CD4-positive, alpha-beta T cell treated with Interleukin-15 for 4 hours (primary cell): ENCODE measurements at places on chromosomes 4 and X.

GRCh38 chr4:139319571-139319970 is 17.3 kb upstream of the NDUFC1 start:
- DNase-seq, result no peak

GRCh38 chrX:16664074-16664473 is 14.1 kb downstream of the S100G start:
- DNase-seq, result no peak

- DNase-seq, result no peak
Observed at GRCh38 chrX:38820751-38821150, 19.5 kb downstream of the MID1IP1 start.

GRCh38 chrX:30887288-30887687 is 1.8 kb downstream of the TAB3 start:
- no peak for DNase-seq

- DNase-seq, result no peak
Observed at GRCh38 chr4:81828991-81829390, 357.3 kb upstream of the RASGEF1B start.

- no peak for DNase-seq
Observed at GRCh38 chrX:155998116-155998515, 620 bp downstream of the IL9R start.

GRCh38 chr4:67250131-67250896 is 295.0 kb downstream of the CENPC start:
- no peak for DNase-seq

DNA sequence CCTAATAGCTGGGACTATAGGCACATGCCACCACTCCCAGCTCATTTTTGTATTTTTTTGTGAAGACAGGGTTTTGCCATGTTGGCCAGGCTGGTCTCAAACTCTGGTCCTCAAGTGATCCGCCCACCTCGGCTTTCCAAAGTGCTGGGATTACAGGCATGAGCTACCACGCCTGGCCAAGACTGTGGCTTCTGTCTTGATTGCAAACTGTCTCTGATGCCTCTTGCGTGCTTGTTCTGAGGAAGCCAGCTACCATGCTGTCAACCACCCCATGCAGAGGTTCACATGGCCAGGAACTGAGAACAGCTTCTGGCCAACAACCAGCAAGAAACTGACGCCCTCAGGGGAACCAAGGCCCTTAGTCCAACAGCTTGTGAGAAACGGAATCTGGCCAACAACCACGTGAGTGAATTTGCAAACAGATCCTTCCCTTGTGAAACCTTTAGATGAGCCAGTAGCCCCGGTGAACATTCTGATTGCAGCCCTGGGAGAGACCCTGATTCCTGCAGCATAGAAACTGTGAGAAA is 71.2 kb downstream of the SUPT20HL2 start:
- no peak for DNase-seq

DNA sequence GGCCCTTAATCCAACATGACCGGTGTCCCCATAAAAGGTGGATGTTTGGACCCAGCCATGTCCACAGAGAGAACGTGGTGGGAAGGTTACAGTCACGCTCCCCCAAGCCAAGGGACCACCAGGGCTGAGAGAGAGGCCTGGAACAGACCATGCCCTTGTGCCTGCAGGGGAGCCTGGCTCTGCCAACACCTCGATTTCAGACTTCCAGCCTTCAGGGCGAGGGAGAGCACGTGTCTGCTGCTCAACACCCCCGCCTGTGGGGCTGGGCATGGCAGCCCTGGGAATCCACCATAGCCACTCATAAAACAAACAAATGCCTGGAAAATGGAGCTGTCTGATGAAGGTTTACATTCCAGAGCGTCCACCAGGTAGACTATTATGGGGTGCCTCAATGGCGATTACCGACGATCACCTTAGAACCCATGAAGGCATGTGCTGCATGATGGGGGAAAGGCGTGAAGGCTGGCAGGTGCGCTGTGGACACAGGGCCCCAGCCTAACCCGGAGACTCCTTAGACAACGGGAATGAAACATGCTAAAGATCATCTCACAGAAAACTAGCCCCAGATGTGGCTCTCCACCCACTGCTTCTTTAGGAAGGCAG is 42.3 kb upstream of the HMX1 start:
- DNase-seq, result no peak

DNA sequence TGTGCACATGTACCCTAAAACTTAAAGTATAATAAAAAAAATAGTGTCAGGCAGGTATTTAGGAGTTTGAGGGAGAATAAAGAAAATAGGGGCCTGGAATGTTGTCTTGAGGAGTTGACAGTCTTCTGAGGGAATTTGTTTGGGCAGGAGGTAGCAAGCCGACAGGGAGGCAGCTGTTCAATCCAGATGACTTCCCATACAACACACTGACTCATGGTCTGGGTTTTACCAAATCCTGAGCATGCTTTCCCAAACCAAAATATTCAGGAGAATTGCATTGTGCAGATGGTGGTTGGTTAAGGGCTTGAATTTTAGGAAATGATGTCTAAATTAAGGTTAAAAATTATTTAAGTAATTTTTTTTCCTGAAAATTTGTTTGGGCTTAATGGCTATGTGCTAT is 430.0 kb downstream of the INPP4B start:
- no peak for DNase-seq

- no peak for DNase-seq
Observed at GRCh38 chrX:113551919-113552318, 711.3 kb upstream of the AMOT start.

DNA sequence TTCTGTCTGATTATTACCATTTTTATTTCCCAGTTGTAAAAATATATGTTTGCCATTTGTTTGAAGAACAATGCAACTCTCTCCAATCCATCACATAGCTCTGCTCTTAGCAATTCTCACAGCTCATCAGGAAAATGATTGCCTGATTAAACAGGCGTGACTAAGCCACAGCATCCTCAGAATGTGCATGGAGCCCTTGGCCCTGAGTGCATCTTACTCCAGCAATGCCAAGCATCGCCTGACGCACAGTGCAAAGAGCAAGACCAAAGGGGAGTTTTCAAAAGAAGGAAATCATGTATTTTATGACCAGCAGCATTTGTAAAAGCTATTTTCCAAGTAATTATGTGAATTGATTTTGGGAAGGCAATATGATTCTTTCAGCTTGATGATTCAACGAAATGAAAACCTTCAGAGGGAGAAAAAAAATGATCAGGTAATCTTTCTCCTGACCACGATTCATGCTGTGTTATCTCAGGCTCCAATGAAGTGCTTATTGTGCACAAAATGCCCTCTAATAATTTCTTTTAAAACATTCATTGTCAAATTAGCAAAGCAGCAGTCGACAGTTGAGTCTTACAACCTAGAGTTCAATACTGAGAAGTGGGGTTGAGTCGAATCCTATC is 138.0 kb upstream of the FAM9B start:
- no peak for DNase-seq

DNA sequence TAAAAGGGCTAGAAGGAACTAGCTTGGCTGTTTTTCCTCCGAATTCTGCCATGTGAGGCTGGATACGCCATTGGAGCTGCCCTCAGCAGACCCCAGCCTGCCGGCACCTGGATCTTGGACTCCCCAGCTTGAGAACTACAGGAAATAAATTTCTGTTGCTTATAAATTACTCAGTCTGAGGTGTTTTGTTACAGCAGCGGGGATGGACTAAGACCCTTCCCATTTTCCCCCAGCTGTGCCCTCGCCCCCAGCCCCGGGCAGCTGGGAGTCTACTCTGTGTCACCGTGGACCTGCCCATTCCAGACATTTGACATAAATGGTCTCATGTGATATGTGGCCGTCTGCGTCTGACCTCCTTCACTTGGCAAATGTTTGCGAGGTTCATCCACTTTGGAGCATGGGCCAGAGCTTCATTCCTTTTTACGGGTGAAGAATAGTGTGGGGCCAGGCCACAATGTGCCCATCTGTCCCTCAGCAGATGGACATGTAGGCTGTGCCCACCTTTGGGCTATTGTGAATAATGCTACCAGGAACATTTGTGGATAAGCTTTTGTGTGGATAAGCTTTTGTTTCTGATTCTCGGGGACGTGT is 30.7 kb upstream of the SPON2 start:
- no peak for DNase-seq

GRCh38 chrX:82224961-82225360 is 1023.1 kb downstream of the SH3BGRL start:
- DNase-seq, result no peak

- no peak for DNase-seq
Observed at GRCh38 chrX:38804682-38805431, 3.6 kb downstream of the MID1IP1 start.

GRCh38 chr4:143286701-143287571 is 49.7 kb upstream of the GAB1 start:
- no peak for DNase-seq

- DNase-seq, result no peak
Observed at GRCh38 chr4:164239433-164239832, 514.5 kb upstream of the SMIM31 start.

- no peak for DNase-seq
Observed at GRCh38 chrX:121642415-121642814, 595.0 kb downstream of the GLUD2 start.

DNA sequence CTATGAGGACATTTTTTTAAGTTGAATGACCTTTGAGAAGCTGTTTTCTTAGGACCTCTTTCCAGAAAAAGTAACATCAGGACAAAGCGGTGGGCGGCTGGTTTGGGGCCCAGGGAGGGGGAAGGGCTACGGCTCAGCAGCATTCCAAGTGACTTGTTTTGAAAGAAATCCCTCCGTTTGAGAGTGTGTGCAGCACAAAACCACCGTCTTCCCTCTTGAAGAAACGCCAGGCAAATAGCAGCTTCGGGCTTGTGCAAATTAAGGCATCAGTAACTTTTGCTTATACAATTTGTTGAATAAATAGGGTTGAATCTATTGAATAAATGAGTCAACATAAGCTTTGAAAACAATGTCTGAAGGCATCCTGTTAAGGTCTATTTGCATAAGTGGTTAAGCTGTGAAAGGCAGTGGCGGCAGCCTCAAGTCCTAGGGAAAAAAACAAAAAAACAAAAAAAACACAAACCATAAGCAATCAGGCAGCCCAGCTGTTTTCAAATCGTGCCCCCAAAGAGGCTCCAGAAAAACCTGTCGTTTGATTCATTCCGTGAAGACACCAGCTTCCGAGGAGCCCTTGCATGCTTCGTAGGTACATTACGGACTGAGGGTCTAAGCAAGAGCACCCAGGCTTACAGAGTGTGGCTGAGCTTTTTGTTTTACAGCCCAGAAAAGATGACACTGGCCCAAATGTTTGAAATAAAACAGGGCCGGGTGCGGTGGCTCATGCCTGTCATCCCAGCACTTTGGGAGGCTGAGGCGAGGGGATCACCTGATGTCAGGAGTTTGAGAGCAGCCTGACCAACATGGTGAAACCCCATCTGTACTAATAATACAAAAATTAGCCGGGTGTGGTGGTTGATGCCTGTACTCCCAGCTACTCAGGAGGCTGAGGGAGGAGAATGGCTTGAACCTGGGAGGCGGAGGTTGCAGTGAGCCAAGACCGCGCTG is 103.7 kb downstream of the CRLF2 start:
- DNase-seq, result no peak

- no peak for DNase-seq
Observed at GRCh38 chrX:139909712-139910111, 23.1 kb downstream of the ATP11C start.

GRCh38 chrX:107477406-107477805 is 28.0 kb downstream of the FRMPD3 start:
- DNase-seq, result no peak

GRCh38 chrX:52425775-52426174 is 57.0 kb downstream of the XAGE2 start:
- DNase-seq, result no peak

DNA sequence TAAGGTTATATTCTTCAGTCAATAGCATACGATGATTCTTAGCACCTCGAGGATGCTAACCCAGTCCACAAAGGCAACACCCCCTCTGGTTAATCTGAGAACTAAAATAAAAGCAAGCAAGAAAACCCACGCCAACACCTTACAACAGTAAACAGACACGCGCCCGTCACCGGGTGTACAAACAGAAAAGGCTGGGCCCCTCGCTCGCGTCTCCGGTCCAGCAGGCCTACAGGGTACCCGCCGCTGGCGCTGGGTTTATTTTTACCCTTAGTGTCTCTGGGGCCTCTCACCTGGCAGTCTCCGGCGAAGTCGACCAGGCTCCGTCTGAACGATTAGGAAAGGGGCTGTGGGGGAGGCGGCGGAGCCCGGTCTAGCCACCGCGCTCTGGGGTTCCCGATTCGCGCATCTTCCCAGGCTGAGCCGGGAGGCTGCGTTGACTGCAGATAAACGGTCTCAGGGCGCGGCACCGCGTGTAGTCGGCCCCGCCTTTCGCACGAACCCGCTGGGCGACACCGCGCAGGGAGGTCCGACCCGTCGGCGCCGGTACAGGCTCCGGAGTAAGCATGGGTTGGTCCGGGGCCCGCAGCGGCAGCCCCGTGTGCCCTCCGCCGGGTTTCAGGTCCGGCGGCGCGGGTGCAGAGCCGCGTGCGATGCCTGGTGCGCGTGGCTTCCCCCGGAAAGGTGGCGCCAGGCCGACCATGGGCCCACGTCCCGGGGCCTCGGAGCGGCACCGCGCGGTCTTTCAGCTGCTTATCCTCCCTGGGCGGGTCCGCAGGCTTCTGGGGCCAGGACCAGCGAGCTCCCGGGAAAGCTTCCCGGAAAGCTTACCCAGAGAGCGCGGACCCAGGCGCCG is 441 bp downstream of the SLC9B2 start:
- peak; percentile 74 for DNase-seq

DNA sequence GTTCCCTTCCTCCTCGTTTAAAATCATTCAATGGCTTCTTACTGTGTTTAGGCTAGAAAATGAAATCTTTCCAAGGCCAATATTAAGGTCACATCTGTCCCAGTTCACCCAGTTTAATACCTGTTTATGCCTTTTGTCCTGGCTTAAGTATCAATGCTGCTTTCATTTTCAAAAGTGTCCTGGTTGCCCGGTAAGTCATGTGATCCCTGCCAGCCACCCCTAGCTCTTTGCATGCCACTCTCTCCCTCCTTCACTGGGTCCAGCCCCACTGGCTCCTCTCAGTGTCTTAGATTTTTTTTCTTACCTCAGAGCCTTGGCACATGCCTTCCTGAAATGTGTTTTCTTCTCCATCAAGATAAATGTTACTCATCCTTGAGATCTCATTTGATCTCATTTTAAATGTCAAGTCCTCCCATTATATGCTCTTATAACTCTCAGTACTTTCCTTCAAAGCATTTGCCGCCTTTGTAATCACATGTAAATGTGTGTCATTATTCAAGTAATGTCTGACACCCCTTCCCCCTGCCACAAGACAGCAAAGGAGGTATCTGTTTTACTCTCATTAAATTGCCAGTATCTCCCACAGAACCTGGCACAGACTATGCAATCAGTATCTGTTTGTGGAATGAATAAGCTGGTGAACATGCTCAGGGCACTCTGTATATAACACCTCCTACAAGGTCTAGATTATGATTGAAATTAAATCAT is 472.5 kb upstream of the RPS6KA3 start:
- DNase-seq, result no peak

DNA sequence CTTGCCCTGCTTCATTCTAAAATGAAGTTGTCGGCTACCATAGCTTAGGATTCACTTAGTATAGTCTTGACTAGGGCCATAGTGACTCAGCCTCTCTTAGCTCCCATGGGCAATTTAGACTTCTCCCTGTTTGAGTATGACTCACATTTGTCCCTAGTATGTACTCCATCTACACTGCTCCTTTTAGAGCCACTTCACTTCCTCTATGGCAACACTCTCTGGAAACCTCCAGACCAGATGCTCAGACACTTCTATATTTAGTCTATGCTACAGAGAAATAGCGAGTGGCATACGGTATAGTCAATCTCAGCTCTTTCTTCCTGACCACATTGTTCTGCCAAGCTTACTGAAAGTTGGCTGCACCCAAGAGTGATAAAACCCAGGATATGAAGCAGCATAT is 11.2 kb downstream of the MEPE start:
- no peak for DNase-seq
